ENCODE measurements at places on chromosomes 13 and 19.

DNA sequence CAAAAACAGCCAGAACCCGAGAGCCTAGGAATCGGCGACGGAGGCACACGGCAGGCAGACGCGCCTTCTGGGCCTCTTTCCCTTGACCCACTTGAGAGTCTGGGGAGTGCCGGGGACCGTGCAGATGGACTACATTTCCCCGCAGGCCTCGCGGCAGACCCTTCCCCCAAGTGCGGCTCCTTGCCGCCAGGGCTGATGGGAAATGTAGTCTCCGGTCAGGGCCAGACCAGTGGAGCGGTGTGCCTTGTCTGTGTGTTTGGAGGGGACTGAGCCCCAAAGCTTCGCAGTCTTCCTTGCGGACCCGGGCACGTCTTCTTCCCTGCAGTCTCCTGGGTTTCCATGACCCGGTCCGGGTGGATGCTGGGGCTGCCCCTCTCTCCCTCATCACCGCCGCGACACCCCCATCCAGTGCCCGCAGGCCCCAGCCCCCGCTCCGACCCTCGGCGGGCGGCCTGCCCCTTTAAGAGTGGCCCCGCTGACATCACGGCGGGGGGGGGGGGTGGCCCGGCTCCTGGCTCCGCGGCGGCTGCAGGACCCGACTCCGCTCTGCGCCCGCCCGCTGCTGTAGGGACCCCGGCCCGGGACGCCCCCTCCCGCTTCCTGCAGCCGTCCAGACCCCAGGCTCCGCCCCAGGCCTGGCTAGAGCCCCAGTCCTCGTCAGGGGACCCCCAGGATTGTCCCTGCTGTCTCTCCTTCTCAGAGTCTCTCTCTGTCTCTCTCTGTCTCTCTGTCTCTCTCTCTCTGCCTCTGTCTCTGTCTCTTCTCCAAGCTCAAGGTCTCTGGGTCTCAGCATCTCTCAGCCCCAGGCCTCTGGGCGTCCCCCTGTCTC lies 758 bp upstream of the CACNG7 start:
- no peak for DNase-seq

DNA sequence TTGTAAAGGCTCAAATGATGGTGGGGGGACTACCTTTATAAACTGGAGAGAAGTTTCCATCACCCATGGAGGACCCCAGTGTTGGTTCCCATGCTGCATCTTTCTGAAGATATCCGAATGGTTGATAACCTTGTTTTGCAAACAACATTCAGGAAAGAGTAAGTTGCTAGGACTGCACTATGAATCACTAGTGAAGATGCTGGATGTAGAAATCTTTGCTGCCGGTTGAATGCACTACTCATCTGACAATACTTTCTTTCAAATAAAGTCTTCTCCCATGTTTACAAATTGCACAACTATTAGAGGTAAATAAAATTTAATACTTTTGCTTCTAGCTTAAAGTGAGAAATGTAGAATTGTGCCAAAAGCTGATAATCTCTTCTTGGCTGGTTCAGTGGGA lies 198.4 kb upstream of the SLITRK6 start:
- no peak for DNase-seq

- DNase-seq: no peak
These were observed 186.1 kb downstream of the PCCA start for GRCh38 chr13:100274942-100275506.

GRCh38 chr19:38739440-38740256 lies 4.6 kb downstream of the CAPN12 start:
- no peak for DNase-seq

DNA sequence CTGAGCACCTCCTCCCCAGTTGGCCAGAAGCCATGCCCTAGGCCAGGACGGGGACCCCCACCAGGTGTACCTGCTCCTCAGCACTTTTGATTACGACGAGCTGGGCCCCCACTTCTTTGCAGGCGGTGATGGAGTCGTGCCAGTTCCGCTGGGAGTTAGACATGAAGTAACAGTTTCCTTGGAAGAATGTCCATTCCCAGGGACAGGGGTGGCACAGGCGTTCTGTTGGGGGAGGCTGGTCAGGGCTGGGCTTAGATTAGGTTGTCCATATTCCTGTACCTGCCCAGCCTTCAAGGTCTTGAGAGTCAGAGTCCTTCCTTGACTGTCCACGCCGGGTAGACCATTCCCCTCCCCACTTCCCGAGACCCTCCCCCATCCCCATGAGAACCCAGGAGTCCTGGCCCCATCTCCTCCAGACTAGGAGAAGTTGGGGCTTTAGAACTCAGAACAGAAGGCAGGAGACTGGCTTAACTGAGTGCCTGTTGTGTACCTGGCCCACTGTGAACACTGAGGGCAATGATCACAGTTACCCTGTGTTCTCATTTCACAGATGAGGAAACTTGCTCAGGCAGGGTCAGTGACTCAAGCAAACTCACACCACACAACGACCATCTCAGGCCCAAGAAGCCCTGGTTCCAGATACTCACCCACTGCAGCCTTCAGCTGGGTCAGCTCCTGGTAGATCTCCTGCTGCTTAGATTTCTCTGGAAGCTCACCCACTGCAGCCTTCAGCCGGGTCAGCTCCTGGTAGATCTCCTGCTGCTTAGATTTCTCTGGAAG lies 2.3 kb downstream of the CD209 start:
- no peak for DNase-seq

DNA sequence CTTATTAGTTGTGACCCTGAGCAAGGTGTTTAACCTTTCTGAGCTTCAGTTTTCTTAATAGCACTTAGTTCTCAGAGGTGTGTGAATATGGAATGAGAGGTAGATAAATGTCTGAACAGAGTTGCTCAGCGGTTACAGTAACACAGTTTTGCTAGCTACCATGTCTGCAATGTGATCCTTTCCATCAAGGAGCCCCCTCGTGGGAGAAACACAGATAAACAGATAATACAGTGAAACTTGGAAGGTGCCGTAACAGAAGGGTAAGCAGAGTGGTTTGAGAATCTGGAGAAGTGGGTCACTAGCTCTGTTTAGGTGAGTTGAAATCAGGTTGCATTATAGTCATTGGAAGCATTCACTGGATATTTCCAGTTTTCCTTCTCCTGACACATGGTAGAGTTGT lies 38.9 kb downstream of the IRS2 start:
- no peak for DNase-seq

DNA sequence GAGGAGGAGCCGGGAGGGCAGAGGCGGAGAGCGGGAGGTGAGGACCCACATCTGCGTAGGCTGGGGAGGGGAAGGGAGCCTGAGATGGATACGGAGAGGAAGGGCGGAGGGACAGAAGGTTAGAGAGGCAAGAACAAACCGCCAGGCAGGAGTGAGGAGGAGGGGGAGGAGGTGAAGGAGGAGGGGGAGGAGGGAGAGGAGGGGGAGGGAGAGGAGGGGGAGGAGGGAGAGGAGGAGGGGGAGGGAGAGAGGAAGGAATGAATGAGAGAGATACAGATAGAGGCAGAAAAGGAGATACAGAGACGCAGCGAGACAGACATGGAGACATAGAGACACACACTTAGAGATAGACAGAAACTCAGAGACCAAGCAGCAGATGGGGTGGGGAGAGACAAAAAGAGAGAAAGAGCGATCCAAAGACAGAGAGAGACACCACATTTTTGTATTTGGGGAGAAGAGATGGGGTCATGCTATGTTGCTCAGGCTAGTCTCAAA lies 782 bp upstream of the CA11 start:
- DNase-seq: no peak

DNA sequence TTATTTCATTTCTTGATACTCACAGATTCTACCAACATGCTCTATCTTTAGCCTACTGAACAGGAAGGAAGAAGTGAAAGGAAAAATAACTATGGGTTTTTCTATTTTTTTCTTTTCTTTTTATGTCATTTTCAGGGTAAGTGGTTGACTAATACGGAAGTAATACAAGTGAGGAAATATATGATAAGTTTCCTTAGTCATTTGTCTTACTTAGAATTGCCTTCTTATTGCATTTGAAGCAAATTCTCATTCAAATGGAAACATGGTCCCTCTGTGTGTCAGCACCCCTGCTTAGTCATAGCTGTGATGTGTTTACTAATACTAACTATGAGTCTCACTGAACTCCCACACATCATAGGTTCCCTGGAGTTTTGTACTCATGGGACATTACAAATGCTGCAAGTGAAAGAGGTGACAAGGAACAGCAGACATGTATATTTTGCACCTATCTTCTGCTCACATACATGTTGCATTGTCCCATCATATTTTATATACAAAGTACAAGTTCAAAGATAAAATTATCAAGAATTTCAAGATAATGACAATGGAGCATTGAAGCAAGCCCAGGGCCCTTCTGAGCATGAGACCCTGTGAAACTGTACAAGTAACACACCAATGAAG lies 60.1 kb downstream of the DCT start:
- DNase-seq: no peak

- no peak for DNase-seq
These were observed 617 bp upstream of the IQCN start for GRCh38 chr19:18274781-18275356.

- DNase-seq: no peak
These were observed 319.7 kb downstream of the KCNRG start for GRCh38 chr13:50334944-50335343.

- peak; percentile 66 for DNase-seq
These were observed 24.6 kb upstream of the BCL3 start for GRCh38 chr19:44723952-44724319.

DNA sequence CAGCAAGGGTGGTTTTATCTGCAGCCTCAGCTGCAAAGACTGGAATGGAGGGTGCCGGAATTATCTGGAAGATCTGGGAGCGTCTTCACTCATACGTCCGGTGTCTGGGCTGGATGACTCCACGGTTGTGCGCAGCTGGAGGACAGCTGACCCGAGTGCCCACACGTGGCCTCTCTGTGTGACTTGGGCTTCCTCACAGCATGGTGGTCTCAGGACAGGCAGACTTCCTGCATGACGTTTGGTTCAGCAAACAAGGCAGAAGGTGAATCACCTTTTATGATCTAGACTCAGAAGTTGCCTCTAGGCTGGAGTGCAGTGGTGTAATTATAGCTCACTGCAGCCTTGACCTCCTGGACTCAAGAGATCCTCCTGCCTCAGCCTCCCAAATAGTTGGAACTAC lies 33.2 kb downstream of the CACNG6 start:
- DNase-seq: no peak

DNA sequence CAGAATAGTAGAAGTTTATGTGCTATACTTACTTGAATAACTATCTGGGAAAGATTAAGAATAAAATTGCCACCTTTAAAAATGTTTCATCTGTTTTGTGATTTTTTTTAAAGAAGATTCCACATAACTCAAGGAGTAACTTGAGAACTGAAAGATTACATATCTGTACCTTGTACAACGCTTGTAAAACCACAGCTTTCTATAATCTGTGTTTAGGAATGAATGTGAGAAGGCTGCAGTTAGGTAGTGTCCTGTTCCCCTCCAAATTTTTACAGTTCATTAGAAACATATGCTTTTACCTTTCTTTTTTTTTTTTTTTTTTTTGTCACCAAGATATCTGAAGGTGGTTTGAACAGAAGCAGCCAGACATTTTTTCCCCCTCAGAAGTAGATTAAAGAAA lies 312.8 kb upstream of the GPC6 start:
- DNase-seq: no peak

- no peak for DNase-seq
These were observed 316.2 kb upstream of the KLHL1 start for GRCh38 chr13:70424428-70424827.

DNA sequence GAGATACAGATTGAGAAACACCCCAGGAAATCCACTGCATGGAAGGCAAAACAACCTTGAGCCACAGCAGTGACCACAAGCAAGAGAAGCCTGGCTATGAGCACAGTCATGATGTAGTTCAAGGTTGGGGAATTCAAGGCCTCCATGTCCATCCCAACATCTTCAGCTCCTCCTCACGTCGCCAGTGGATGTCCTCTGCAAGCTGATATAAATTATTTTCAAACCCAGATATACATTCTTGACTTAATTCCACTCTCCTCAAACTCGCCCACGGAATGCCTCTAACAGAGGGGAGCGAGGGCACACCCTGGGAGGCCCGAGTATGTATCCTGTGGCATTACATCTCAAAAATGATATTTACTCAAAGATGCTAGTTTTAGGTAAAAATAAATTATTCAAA lies 105.5 kb downstream of the SHISA2 start:
- DNase-seq: no peak

DNA sequence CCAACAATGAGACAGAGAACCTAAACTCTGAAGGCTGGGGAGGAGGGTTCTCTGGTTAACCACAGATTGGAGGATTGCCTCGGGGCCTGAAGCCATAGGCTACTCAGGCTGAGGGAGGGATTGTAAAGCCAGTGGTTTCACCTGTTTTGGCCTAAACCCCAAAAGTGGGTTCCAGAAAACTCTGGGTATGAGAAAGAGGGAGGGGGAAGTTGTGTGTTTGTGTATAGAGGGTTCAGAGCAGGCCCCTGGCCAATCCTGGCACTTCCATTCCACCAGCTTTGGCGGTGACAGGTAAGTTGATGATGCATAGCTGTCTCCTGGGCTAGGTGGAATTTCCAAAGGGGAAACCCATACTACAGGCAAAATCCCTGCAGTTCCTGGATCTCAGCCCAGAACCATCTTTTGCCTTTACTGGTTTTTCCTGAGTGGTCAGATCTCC lies 13.5 kb upstream of the CCDC97 start:
- DNase-seq: no peak

GRCh38 chr13:113809934-113810333 lies 50.9 kb downstream of the TMEM255B start:
- no peak for DNase-seq

DNA sequence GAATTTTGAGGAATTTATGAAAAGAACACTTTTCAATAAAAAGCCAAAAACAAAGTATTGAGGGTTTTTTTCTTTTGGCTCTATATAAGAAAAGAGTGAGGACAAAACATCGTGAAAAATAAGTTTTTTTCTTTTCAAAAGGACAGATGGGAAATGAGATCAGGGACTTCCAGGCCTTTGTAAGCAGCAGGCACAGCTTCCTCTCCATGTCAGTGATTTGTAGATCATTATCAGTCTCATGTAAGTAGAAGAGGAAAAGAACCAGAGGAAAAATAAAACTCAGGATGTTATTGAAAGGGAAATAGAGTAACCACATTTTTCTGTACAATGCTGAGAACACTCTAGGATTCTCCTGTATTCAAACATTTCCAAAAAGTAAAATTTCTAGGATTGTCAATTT lies 29.9 kb downstream of the DOCK9 start:
- no peak for DNase-seq

GRCh38 chr19:16274447-16274846 lies 50.2 kb upstream of the KLF2 start:
- DNase-seq: no peak

- no peak for DNase-seq
These were observed 117.7 kb downstream of the LHFPL6 start for GRCh38 chr13:39485314-39485700.

DNA sequence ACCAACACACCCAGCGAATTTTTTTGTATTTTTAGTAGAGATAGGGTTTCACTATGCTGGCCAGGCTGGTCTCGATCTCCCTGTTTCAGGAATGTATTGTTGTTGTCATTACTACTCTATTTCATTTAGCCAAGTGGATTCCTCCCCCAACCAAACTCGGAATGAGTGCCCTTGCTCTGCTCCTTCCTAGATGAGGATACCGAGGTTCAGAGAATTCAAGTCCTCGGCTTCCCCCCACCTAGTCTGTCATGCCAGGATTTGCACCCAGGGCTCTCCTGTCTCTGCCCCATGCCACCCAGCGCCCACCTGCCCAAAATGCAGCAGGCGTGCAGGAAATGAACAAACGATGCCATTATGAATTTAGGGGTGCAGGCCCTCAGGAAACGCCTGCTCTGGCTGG lies 3.5 kb upstream of the SPACA4 start:
- DNase-seq: no peak

All from activated CD4-positive, alpha-beta T cell treated with anti-CD3 and anti-CD28 coated beads, Interleukin-2, amount 50 U/mL, for 24 hours (primary cell).